ENCODE measurements at places on chromosomes 7 and 10.

- DNase-seq, result no peak
Observed at GRCh38 chr7:35256256-35257175, 2.6 kb upstream of the TBX20 start.

DNA sequence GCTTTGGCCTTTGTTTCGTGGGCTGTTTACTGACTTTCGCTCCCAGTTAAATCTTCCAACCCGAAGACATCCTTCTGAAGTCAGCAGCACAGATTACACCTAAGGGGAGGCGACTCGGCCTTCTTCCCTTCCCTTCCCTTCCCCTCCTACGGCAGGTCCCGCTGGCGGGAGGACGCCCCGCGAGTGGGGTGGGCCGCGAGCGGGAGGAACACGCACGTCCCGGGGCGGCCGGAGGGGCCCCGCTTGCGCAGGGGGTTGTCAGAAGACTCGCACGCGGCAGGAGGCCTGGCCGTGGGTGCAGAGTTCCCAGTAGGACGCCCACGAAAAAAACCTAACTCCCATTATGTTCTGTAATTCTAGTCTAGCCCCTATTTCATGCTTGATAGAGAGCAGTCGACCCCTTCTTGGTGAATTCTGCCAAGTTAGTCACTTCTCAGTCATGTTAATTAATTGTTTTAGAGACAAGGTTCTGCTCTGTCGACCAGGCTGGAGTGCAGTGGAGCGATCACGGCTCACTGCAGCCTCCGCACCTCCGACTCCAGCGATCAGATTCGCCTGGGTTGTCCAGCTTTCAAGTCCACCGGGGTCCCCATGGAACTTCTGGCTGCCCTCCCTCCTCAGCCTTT lies 19.2 kb upstream of the ZNF32 start:
- no peak for DNase-seq

GRCh38 chr10:105650306-105650705 lies 1009.2 kb downstream of the SORCS3 start:
- no peak for DNase-seq

- no peak for DNase-seq
Observed at GRCh38 chr10:46234431-46235060, 52.3 kb upstream of the ANTXRL start.

GRCh38 chr7:149228831-149229471 lies 10.5 kb upstream of the ZNF212 start:
- DNase-seq, result no peak

Measured in stimulated activated naive CD4-positive, alpha-beta T cell treated with Interleukin-2 at 50 U/mL for 16 hours (primary cell).